ENCODE measurements at places on chromosomes 11 and 22. TPM values are rescaled to one million over a fixed set of nuclear protein-coding genes. Genes with fewer than 3 reads are reported as not detected.

The PRG3 gene
- total RNA-seq: not detected

The MAP6 gene
- total RNA-seq: not detected

The SYT7 gene
- 0.41 TPM for total RNA-seq

The HBE1 gene
- total RNA-seq: not detected

GRCh38 chr22:49503896-49504521 lies 323.7 kb downstream of the BRD1 start:
- DNase-seq: no peak

DNA sequence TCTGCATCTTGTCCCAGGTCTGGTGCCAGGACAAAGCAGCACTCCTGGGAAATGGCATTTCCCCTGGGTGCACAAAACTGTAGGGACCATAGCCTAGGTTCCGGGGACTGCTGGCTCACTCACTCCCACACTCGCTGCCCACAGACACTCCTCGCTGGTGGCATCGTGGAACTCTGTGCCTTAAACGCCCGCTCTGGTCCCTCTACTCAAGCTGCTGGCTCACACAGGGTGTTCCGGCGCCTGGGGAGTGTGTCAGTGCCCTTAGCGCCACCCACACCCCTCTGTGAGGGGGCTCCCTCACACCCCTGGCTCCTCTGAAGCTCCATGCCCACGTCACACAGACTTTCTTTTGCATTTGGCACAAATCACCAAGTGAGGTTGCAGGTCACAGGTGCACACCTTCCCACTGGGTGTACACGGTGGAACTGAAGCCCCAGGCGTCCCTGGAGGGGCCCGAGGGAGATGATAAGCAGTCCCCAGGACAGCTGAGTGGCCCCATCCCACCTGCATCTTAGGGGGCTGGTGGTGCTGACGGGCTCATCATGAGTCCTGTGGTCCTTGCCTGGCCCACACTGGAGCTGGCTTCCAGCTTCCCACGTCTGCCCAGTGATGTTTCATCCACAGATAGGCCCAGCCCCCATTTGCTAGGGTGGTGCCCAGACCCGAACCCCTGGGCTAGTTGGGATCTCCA lies 23.2 kb upstream of the DGCR8 start:
- no peak for DNase-seq

- no peak for DNase-seq
Observed at GRCh38 chr22:32761251-32761903, 40.1 kb upstream of the TIMP3 start.

DNA sequence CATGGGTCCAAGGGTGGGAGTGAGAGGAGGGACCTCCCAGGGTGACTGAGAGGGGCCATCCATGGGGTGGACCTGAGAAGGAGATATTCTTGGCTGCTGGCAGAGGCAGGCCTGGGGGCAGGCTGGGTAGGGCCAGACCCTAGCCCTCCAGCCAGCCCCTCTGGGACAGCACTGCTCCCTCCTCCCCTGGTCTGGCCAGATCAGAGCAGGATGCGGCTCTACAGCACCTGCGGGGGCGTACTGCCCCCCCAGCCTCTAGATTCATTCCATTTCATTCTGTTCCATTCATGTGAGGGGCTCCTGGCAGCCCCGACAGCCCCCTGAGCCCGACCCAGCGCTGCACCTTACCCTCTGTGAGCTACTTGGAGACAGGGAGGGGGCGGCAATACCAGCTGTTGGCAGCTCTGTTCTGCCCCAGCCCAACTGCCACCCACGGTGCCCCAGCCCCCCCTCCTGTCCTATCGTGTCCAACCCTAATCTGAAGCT lies 34.3 kb upstream of the MYRF start:
- no peak for DNase-seq

DNA sequence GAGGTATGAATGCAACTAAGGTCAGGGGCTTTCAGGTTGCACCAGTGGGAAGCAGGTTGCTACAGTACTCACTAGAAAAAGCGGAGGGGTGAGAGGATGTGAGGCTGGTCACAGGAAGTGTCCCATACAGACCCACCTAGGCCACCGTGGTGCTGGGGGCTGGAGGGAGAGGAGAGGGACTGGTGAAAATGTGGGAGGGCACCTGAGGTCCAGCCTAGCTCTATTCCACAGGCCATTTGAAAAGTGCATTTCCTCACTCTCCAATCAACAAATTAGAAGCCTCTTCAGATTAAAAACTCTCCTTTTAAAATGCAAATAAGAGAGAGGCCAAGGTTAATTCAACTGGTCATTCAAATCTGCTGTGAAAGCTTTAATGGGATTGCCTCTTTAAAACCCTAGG lies 38.6 kb upstream of the NCAM1 start:
- DNase-seq: no peak

GRCh38 chr11:128506356-128506755 lies 81.0 kb downstream of the ETS1 start:
- DNase-seq: no peak

All from Caki2 (cell line).